CD4-positive, alpha-beta T cell treated with Interleukin-10 for 1 hour (primary cell): ENCODE measurements at places on chromosomes 16 and 17.

- no peak for DNase-seq
Observed at GRCh38 chr16:27437946-27438345, 36.0 kb downstream of the IL21R start.

GRCh38 chr16:55947366-55947765 lies 72.2 kb upstream of the CES5A start:
- DNase-seq: no peak

DNA sequence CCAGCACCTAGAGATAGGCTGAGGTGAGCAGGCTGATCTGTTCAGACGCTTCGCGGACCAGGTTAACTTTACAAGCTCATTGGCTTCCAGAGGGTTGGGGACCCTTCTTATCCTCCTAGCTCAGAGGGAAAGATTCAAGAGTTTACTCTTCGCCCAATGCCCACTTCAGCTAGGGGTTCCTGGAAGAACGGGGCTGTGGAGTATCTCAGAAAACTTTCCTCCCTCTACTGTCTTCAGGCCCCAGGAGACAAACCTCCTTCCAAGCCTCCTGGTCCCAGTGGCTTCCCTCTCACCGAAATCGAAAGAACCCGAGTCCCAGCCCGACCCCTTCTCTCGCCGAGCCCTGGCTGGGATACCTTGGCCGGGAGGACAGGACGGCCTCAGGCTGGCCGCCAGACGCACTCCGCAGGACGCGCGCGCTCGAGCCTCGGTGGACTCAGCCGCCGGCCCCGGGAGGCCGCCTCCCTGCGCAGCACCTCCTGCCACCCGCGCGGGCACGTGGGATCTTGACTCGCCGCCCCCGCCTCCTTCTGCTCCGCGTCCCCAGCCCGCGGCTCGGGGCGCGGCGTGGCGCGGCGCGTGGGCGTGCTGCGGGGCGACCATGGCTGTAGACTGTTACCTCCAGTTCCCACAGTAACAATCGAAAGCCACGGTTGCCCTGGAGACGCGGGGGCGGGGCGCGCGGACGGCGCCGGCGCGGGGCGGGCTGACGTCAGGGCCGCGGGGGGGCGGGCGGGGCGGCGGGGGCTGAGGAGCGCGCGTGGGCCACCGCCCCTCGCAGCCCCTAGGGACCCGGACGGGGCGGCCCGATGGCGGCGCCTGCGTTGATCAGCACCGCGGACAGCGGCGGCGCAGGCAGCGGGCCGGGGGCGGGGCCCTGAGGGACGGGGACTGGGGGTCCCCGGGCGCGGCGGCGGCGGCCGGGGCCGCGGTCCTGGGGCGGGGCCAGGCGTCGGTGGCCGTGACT lies 5.3 kb upstream of the HIC1 start:
- peak; percentile 94 for DNase-seq

DNA sequence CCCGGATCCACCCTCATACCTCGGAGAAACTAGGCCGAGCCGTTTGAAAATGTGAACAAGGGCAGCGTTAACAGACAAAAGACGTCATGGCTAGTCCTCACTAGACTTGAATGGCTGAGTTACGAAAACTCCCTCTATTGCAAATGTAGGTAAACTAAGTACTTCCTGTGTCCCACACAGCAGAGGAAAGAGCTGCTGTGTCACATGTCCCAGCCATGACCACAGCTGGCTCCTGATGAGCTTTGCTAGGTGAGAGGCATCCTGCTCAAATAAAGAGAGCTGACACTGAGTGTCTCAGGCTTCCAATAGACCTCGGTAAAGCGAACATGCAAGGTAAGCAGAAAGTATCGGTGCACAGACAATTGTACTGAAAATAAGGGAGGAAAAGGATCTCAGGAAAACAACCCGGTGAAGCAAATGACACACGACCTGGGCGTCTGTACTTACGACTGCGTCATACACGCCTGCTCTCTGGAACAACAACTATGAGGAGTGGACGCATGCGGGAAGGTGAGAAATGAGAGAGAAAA lies 26.0 kb downstream of the TMEM204 start:
- peak; percentile 47 for DNase-seq
